ENCODE measurements at places on chromosomes 6 and 20.

DNA sequence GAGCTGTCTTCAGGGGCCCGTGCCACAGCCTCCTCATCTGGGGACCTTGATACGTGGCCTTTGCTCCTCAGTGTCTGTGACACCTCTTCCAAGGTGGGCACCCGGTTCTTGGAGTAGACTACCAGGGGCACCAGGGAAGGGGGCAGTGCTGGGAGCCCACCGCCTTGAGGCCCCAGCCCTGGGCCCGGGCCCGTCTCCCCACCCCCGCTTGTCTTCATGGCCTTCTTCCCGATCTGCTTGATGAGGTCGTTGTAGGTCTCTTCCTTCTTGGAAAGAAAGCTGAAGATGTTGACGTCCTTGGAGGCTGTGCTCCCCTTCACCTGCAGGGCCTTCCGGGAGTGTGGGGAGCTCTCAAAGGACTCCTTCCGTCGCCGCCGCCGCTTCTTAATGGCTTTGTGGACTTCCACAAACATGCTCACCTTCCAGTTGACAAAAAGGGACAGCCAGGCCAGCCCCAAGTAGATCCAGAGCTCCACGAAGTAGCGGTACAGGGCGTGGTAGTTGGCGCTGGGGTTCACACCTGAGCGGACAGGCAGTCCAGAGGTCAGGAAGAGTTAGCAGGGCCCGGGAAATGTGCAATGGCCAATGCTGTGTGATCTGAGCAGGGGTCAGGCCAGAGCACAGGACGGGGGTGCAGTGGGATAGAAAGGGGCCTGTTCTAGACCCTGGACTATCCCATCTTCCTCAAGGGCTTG is 37.9 kb downstream of the KCNK5 start:
- DNase-seq, result no peak

- no peak for DNase-seq
Measured at GRCh38 chr20:24566656-24567055, 97.2 kb downstream of the SYNDIG1 start.

DNA sequence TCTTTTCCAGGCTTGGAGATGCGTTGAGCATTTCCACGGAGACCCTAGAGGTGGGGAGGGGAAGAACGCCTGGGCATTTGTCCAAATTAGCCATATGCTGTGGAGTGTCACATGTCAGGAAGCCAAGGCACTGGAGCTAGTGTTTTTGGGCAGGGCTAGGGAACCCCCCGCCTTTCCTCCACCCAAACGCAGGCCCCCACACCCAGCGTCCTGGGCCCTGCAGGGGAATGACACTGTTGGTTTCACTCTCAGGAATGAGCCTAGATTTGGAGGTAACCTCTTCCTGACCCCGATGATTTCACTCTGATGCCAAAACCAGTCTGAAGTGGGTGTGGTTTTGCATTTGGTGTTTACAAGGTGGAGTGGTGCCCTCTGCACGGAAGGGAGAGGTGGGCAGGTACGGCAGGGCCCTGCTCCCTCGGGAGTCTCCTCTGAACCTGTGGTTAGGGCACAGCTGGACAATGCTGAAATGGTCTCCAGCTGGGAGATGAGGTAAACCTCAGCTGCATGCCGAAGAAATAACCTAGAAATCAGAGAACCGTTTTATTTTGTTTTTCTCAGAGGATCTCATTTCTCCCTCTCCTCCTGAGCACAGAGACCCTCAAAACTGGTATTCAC is 29.5 kb downstream of the MTHFD1L start:
- DNase-seq, result peak; percentile 83

- no peak for DNase-seq
Measured at GRCh38 chr6:133359256-133359655, 118.1 kb downstream of the EYA4 start.

GRCh38 chr20:54624706-54625390 is 149.5 kb downstream of the DOK5 start:
- DNase-seq, result no peak

GRCh38 chr6:46772016-46772415 is 21.2 kb upstream of the MEP1A start:
- DNase-seq, result no peak

DNA sequence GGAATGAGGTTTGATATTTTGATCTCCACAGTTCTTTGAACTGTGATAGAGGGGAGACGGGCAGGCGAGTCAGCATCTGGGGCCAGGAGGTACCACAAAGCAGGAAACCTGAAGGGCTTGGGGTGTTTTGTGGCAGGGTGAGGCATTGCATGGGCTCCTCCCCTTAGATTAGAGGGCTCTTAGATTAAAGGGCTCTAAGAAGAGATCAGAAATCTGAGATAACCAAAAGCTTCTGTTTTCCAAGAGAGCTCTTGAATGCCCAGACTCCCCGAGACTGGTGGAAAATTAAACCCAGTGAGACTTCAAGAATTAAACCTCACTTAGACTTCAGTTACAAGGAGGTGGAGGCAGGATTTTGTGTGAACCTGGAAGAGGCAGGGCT is 2.4 kb upstream of the GPX5 start:
- no peak for DNase-seq

GRCh38 chr20:48401359-48401758 is 426.4 kb downstream of the PREX1 start:
- no peak for DNase-seq

DNA sequence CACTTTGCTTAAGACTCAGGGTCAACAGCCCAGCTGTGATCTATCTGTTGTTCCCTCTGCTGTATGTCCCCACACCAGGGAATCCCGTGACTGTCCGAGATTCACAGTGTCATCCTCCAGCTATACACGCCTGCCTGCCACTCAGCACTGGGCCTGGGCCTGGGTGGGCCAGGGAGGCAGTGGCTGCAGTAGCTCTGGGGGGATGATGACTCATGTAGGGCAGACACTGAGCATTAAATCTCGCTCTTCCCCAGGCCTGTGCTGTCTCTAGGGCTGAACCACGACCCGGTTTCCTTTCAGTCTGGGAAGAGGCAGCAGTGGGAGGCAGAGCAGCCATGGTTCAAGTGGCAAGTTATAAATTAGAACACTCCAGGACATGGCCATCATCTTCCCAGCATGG is 173.9 kb downstream of the LRFN2 start:
- DNase-seq, result no peak

- DNase-seq, result no peak
Measured at GRCh38 chr6:42200035-42200434, 5.3 kb upstream of the GUCA1B start.

GRCh38 chr6:149941583-149942460 is at the start of gene ULBP2:
TSS of gene ULBP2 (plus strand) at chr6:149942014. CDS start at chr6:149942073, 59 bp downstream.
- DNase-seq, result peak; percentile 84

DNA sequence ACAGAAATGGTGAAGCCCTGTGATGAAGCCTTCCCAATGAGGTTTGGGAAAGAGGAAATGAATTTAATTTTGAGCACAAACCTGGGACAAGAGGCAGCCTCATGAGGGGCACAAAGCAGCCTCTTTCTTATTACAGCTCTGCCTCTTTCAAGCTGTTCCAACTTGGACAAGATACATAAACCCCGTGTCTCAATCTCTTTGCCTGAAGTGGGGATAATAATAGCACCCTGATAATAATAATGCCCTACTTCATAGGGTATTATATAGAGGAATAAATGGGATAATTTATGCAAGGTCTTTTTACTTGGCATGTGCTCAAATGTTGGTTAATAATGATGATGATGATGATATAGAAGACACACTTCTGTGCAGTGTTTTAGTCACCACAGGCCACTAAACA is 91.1 kb upstream of the PLN start:
- DNase-seq, result no peak

DNA sequence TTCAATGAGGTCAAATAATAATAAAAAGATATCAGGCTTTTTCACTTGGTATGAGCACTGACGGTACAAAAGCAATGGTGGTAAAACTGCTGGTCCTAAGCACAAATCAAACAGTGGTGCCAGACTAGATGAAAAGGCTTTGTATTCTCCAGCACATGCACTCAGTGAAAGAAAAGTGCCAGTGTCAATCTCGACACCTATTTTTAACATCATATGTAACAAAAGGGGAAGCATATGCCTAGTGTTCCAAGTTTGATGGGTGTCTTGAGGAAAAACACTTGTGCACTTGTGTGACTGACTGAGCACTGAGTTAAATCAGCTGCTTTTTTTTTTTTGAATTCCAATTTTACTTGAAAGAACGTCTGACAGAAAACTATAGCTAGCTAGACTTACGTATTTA is 27.3 kb downstream of the MED23 start:
- DNase-seq, result no peak

GRCh38 chr6:155117256-155117655 is 122.1 kb downstream of the TIAM2 start:
- DNase-seq, result no peak

- no peak for DNase-seq
Measured at GRCh38 chr20:52318651-52319050, 127.1 kb upstream of the ZFP64 start.
